ENCODE measurements at places on chromosomes 5 and 9.

DNA sequence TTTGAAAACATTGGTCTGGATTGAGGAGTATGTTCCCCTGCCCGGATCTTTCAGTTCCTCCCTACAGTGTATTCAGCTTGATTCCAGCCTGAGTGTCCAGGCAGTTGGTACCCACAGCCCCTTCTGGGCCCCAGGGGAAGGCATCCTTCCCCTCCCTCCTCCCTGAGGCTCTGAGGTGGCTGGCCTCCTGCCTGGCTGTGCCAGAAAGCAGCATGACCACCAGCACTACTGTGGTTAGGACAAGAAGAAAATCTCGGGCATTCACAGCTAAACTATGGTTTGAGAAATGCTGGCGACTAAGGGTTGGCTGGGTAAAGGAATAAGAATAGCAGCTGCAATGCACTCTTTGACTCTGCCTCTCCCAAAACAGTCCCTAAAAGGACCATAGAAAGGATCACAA lies 84.6 kb upstream of the LIFR start:
- DNase-seq: no peak

GRCh38 chr9:124697326-124698200 lies 73.5 kb downstream of the NR6A1 start:
- no peak for DNase-seq

GRCh38 chr9:136147890-136148714 lies 29.4 kb upstream of the TMEM250 start:
- DNase-seq: no peak

GRCh38 chr5:95907067-95907705 lies 54.5 kb downstream of the ELL2 start:
- no peak for DNase-seq

DNA sequence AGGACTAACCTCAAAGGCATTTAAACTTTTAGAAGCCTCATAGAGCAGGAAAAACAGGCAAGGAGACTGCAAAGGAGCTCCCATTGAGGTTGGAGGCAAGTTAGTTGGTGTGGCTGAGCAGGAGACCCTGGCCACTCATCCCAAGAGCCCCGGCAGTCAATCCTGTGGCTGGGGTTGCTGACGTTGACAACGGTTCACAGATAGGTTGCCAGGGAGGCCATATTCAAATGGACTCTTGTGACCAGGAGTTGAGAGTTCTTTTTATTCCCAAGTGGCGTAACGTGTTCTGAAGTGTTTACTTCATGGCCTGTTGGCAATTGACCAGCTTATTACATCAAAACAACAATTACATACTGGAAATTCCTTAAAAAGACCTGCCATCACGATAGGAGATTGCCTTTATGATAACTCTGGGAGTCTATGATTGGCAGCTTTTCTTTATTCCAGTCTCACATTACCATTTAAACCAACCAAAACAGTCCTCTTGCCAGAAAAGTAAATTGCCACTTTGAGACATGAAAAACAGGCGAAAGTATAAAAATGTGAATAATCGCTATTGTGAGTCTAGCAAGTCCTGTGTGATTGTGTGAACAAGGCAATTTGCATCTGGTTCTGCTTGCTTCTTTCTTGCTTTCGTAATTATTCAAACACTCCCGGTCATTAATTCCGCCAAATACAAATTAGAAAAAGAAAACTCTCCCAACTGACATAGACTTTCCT lies 394.9 kb downstream of the MED10 start:
- no peak for DNase-seq

DNA sequence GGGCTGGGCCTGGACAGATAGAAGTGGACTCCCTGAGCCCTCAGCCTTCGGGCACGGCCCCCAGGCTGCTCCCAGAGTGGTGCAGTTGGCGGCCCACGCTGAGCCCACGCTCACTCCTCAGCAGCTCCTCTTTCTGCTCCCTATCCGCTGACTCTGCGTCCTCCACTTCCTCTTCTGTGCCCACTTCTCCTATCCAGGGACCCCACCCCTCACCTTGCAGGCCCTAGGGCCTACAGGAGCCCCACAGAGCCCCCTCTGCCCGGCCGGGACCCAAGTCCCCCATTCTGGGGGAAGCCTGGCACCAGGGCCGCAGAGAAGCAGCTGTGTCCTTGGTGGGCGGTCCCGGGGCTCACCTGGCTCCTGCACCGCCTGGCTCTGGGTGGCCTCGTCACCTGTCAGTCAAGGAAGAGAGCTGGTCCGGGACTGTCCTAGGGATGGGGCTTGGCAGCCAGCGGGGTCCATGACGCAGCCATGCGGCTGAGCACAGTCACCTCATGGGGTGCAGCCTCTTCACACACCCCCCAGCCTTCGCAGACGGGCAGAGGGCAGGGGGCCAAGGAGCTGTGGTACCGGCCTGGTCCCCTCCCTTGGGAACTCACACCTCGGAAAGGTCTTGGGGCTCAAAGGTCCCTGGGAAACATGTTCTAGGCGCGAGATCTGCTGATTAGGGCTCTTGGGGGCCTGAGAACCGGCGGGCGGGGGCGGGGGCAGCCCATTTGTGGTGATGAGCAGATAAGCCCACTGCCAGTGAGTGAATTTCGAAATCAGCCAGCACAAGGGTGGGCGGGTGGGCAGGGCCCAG lies 5.4 kb upstream of the NRARP start:
- DNase-seq: no peak

DNA sequence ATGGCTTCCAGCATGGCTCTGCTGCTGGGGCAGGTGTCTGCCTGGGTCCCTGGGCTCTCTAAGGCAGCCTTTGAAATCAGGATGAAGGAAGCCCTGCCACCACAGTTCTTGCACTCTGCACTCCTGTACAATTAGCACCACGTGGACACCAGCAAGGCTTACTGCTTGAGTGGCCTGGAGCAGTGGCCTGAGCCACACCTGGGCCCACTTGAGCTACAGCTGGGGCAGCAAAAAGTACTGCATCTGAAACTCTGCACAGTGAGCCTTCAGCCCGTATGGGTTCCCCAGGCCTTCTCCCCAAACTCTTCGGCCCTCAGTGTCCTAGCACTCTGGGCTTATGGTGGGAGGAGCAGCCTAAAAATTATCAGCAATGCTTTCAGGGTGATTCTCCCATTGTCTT lies 8.0 kb upstream of the INIP start:
- no peak for DNase-seq

GRCh38 chr5:125717209-125717608 lies 706.0 kb upstream of the GRAMD2B start:
- DNase-seq: no peak

DNA sequence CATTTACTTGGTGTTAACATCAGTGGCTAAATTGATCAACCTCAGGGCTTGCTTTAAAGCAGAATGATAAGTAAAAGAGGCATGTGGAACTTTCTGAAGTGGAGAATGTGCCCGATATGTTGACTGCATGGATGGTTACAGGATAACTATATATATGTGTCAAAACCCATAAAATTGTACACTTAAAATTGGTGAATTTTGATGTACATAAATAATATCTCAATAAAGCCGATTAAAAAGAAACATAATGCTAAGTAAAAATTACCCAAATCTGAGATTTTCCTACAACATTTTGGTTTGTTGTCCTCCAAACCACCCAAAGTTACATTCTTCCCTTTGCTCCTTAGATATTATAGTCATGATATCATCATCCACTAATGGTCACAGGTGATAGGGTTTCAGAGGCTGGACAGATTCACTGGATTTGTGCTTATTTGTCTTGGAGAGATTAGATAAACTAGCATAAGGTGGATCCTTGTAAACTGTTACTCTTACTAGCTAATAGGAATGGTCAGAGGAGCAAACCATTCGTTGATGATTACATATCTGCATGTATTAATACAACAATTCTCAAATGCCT lies 119.7 kb upstream of the RPS23 start:
- DNase-seq: no peak

GRCh38 chr9:133429641-133430161 lies 7.5 kb downstream of the ADAMTS13 start:
- no peak for DNase-seq

- DNase-seq: no peak
These were observed 129.3 kb upstream of the LPCAT1 start for GRCh38 chr5:1652873-1653697.

GRCh38 chr9:98432960-98433359 lies 177.5 kb upstream of the TBC1D2 start:
- no peak for DNase-seq

- DNase-seq: no peak
These were observed 14.2 kb upstream of the CCDC180 start for GRCh38 chr9:97293207-97293721.

DNA sequence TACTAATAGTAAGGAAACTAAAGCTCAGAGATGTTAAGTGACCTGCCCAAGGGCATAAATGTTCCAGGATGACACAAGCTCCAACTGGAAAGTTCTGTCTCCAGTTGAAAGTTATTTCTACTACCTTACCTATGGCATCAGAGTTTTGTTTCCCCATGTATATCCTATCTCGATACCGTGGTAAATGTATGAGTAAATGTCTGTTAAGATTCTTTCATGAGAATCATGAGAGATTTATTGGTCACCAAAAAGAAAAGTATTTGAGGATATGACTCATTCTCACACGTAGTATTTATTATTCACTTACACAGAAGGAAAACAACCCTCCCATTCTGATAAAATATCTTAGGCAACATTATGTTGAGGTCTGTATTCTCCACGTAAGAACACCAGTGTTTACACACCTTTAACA lies 11.1 kb upstream of the SHOC1 start:
- no peak for DNase-seq

DNA sequence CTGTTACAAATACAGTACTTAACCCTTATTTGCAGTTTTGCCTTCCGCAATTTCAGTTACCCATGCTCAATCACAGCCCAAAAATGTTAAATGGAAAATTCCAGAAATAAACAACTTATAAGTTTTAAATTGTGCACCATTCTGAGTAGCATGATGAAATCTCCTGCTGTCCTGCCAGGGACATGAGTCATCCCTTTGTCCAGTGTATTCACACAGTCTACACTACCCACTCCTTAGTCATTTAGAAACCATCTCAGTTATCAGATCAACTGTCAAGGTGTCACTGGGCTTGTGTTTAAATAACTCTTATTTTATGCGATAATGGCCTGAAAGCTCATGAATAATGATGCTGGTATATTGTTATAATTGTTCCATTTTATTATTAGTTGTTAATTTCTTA lies 95.8 kb downstream of the PLCXD3 start:
- no peak for DNase-seq

DNA sequence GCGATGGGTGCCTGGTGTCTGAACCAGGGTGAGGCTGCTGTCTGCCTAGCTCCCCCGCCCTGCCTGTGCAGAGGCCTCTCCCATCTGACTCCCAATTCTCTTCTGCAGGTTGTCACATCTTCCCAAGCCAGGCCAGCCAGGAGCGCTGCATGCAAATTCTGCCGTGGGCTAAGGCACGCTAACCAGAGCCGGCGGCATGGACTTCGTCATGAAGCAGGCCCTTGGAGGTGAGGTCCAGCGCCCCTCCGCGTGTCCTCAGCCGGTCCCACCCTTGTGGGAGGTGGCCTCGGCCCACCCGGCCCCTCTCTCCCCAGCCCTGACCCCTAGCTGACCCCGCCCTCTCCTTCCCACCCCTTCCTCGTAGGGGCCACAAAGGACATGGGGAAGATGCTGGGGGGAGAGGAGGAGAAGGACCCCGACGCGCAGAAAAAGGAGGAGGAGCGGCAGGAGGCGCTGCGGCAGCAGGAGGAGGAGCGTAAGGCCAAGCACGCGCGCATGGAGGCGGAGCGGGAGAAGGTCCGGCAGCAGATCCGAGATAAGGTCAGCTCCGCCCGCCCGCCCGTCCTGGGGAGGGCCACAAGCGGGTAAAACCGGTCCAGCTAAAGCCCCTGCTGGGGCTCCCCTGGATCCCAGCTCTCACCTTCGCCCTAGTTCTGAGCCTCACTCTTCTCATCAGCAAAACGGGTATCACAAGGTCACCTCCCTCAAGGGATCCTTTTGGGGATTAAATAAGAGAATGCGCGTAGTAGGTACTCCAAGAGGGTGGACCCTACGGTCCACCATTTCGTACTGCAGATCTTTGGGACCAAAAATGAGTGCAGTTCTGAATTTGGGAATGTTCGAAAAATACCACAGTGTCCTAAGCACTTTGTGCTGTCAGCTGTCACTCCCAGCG lies 7.4 kb downstream of the CPLX2 start:
- DNase-seq: no peak

DNA sequence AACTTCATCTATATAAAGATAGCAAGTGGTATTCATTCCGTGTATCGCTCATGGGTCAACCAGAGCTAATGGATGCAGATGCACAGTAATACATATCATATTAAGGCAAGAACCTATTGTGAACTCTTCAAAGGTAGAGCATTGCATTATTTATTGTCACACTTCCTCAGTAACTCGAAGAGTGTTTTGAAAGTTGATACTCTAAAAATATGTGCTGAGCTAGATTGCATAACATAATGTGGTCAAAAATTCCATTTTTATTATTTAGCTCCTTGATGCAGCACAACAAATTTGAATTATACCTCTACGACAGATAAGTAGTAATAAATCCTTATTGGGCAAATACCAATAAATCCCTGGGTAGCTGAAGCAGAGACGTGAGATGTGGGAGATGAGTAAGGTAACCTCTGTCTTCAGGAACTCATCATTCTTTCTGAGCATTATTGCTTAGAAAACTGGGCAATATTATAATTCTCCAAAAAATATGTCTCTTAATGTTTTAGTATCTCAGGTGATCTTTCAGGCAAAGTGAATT lies 70.3 kb downstream of the CDH18 start:
- DNase-seq: no peak

- DNase-seq: no peak
These were observed 153.3 kb downstream of the RGS3 start for GRCh38 chr9:113616621-113617496.

GRCh38 chr5:76542887-76543690 lies 80.1 kb downstream of the F2RL2 start:
- DNase-seq: no peak

- DNase-seq: no peak
These were observed 179.1 kb upstream of the FBXL7 start for GRCh38 chr5:15320871-15321270.

DNA sequence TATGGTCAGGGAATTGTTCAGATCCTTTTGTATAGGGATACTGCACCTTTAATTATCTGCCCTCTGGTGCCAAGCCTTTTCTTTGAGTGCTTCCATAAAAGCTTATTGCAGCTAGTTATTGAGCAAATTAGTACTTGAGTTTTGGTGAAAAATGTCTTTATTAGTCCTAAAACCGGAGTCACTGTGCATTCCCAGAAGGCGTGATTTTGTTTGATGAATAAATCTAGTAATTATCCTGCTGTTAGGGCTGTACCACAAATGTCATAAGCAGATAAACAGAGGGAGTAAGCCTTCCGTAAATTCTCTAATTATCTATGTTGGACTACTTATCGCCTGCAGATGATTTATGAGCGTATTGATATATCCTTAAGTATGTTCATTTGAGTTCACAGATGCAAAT lies 620.7 kb upstream of the ARRDC3 start:
- no peak for DNase-seq

GRCh38 chr5:180079702-180080466 lies 8.3 kb upstream of the RNF130 start:
- no peak for DNase-seq

GRCh38 chr9:76539180-76539579 lies 80.2 kb downstream of the GCNT1 start:
- no peak for DNase-seq

DNA sequence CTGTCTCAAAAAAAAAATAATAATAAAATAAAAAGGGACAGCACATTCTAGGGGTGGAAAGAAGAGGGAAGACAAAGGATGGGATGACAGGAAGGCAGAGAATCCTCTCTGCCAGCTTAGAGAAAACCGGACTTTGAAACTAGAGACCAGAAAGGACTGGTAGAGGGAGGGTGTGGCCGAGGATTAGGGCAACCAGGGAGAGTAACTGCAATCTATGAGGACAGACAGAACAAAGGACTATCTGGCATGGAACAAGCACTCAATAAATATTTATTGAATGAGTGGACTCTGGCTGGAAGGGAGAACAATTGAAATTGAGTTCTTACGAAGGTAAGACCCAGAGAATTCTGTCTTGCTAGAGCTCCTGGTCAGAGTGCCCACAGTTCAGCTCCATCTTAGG lies 2.4 kb downstream of the GBA2 start:
- no peak for DNase-seq

Measured in esophagus squamous epithelium (tissue), 5 donors.